Brain microvascular endothelial cell (primary cell): ENCODE measurements at places on chromosomes 1 and 21.

- no peak for DNase-seq
Observed at GRCh38 chr1:78275906-78276685, 214.7 kb upstream of the PTGFR start.

DNA sequence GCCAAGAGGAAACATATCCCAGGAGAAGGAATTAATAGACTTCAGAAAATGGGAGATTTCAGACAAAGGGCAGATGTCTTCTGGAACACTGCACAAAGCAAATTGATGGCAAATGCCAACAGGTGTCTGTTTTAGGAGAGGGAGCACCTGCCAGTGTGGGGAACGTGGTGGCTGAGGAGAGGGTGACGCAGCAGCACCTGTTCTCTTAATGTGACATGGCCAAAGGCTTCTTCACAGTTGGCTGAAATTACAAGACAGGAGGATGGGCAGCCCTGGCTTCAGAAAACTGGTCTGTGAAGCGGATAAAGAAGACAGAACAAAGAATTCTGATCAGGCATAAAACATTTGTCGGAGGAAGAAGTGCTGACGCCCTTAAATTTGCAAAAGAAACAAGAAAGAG is 178.7 kb upstream of the RUNX1 start:
- no peak for DNase-seq

DNA sequence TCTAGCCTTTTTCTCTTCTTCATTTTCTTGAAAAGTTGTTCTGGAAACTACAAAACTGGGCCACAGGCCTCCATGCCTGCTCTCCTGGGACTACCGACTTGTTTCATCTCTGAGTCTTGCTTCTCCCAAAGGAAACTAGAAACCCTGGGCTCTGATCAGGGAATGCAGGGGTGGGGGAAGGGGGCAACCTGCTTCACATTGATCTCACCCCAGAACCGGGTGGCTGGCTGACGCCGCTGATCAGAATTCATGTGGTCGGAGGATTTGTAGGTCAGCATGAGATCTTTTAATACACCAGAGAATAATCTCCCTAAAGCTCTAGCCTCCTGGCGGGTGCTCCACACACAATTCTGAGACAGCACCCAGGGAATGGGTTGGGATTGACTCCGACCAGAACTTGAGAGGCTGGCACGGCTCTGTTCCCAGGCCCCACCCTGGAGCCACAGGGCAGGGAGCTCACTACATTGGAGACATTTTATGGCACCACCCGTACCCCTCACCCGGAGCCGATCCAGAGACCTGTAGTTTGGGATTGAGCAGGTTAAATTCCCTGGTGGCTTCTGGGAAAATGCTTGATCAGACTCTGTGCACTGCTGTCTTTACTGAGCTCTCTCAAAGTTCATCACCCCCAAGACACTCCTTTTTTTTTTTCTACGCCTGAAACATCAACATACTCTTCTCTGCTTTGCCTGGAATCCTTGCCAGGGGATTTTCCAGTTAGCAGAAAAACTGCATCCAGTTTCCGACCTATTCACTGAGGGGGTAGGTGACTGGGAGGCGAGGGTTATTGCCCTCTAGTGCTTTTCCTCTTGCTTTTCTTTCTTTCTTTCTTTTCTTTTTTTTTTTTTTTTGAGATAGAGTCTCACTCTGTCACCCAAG is 12.2 kb upstream of the ARHGEF10L start:
- no peak for DNase-seq

DNA sequence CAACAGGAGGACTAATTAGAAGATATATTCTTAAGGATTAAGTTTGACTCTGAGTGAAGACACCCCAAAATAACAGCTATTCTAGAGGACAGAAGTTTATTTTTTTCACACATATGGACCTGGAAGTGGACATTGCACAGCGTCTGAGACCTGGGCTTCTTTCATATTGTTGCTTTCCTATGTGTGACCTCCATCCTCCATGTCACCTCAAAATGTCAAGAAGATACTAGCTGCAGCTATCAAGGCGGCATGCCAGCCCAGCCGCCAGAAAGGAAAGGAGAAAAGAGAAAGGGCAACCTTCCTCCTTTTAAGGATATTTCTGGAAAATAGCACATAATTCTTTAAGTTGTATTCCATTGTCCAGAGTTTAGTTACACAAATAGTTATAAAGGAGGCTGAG is 220.4 kb downstream of the PATJ start:
- no peak for DNase-seq

DNA sequence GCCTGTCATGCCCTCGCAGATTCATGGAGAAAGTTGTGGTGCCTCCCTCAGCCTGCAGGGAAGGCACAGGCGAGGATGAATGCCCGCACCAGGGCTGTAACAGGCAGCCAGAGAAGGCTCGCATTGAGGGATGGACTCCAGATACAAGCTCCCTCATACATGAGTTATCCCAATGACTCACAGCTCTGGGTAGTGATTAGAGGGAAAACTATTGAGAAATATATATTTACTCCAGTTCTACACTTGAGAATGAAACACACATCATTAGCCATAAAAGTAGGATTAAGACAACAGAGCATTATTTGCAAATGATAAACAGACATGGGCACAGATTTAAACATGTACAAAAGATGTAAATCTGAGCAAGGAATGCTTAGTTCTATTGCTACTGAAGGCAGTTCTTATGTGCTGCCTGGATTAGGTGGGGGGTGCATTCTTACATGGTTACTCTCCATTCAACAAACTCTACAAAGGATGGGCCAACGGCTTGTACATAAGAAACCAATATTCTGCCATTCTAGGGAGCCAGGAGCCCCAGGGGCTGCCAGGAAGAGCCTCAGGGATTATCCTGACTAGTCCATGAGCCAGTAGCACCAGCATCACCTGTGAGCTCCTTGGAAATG is 97.9 kb downstream of the CSMD2 start:
- no peak for DNase-seq

GRCh38 chr1:185837711-185838110 is 103.5 kb downstream of the HMCN1 start:
- DNase-seq = no peak

DNA sequence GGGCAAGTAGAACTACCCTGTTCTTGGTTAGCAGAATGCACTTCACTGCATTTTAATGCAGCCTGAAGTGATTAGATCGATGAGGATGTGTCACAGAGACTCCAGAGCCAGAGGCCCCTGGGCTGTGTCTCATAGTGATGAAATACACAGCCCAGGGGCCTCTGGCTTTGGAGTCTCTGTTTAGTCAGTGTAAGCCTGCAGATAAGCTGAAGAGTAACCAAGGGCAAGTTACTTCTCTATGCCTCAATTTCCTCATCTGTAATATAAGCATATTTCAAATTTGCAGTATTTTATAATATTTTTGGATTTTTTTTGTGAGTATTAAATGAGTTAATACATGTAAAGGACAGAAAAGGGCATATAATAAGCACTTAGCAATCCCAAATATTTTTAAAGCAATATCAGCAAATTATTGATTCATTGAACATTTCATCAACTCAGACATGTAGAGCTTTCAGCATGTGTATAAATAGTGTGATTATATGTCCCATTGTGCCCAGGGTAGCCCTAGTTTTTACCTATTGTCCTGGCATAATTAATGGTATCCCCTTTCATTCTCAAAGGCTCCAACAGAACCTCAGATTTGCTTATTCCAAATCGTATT is 23.6 kb upstream of the APOBEC4 start:
- DNase-seq = peak; percentile 8

- peak; percentile 28 for DNase-seq
Observed at GRCh38 chr1:155981266-155982088, 3.1 kb upstream of the ARHGEF2 start.

DNA sequence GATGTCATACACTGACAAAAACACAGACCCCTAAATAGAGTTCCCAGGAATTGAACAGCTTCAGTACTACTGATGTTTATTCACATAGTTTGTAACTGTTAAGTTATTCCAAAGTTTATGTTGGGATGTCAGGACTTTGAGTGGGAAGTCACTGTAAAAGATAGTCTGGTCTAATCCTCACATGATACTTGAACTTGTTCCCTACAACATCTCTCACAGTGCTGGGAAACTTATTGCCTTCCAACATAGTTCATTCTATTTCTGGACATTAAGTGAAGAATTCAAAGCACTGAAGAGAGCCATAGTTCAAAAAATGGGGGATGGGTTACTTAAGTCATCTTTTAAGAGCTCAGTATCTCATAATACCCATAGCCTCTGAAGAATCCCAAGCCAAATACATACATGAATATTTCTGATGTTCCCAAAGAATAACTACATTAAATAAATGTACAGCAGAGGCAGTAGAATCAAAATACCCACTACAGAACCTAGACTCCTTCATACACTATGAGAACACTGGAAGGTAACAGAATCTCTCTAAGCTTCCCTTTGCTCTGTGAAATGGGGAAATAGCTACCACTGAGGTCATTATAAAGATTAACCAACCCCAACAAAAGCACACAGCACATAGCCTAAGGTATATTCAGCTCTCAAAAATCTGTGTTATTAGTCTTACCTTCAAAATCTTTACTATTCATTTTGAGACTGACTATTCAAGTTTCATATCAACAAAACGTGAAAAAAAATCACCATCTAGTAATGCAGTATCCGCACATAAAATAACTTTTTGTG is 81.4 kb downstream of the ESRRG start:
- no peak for DNase-seq

- peak; percentile 36 for DNase-seq
Observed at GRCh38 chr1:19113697-19114092, 96.4 kb downstream of the UBR4 start.

GRCh38 chr1:83109692-83110091 is 889.2 kb downstream of the TTLL7 start:
- no peak for DNase-seq

GRCh38 chr1:85652327-85652726 is 55.9 kb downstream of the ZNHIT6 start:
- DNase-seq = no peak

DNA sequence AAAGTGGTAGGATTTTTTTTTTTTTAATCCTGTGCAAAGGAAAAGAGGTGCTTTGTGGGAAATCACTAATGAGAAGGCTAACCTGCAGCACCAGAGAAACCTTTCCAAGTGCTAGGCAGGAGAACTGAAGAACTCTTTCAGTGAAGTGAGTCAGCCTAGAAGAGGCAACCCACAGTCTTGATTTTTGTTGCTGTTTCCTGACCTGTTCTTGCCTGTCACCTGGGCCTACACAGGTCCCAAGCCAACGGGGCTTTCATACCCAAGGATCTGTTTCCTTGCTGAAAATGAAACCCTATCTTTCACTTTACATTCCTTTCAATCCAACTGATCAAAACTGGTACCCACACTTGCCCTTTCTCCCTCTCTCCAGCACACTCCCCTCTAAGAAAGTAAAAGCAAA is 7.1 kb upstream of the IKBKE start:
- no peak for DNase-seq

DNA sequence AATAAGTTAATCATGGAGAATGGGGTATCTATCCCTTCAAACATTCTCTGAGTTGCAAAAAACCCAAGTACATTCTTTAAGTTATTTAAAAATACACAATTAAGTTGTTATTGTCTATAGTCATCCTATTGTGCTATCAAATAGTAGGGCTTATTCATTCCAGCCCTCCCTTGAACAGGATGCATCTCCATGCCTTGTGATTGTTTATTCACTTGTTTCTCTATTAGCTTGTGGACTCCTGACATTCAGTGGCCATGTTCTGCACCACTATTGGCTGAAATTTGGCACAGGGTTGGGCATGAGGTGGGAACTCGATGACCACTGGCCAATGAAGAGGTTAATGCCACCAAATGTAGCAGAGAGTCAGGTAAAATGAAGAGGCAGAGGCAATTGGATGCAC is 272.8 kb downstream of the TNR start:
- no peak for DNase-seq

DNA sequence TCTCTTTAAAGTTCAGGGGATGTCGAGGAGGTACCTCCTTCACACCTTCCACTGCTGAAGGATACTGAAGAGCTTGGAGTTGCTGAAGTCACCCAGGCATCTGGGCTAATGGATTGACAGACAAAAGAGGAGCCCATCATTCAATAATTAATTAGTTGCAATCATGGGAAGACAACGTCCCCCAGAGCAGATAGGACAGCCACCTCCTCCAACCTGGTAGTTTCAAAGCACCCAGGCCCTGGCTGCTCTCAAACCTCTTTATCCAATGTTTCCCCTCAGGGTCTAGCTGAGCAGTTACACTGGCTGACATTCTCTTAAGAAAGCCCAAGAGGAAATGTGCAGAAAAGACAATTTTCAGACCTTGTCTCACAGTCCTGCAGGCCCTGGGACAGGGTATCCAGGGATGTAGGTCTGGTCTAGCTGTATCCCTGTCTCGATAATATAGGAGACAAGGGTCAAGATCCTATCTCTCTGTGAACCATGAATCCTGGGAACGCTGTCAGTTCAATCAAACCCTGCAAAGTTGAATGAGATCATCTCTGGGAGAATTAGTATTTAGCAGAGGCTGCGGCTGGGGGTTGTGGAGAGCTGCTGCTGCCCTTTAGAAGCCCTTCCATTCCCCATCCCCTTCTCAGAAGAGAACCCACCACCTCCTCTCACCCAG is 1.1 kb downstream of the TSPAN2 start:
- no peak for DNase-seq

GRCh38 chr1:104991702-104992101 is 1242.0 kb downstream of the AMY1C start:
- DNase-seq = no peak

DNA sequence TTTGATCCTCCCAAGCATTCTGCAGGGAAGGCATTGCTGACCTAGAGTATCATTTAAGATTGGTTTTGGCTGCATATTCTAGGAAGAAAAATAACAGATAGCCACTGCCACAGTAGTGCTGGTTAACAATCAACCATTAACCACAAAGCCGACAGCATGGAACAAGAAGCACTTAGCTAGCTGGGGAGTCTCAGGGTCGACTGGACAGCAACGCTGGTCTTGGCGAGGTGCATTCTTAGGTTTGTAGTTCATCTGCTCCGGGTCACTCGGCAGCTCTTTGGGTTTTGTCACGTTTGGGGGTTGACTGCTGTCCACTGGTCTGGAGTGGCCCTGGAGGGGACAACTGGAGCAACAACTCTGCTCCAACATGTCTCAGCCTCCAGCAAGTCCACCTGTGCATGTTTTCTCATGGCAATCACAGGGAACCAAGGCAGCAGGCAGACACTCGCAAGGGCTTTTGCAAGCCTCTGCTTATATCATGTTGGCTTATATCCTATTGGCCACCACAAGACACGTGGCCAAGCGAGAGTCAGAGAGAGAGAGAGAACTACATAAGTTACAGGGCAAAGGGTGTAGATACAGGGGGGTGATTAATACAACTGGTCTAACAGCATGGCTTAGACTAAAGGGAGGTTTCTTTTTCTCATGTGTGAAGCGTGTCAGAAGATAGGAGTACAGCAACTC is 99.5 kb downstream of the LACTBL1 start:
- no peak for DNase-seq

- peak; percentile 58 for DNase-seq
Observed at GRCh38 chr1:27045973-27046558, 33.4 kb upstream of the TENT5B start.

GRCh38 chr1:195173753-195174152 is 1434.5 kb downstream of the KCNT2 start:
- DNase-seq = no peak

GRCh38 chr1:228256626-228257375 is 49.0 kb downstream of the OBSCN start:
- DNase-seq = no peak

- DNase-seq = no peak
Observed at GRCh38 chr1:84973498-84974334, 23.2 kb downstream of the MCOLN2 start.
